Upper lobe of right lung (tissue), 1 donor: ENCODE measurements at places on chromosomes 12 and 14.

DNA sequence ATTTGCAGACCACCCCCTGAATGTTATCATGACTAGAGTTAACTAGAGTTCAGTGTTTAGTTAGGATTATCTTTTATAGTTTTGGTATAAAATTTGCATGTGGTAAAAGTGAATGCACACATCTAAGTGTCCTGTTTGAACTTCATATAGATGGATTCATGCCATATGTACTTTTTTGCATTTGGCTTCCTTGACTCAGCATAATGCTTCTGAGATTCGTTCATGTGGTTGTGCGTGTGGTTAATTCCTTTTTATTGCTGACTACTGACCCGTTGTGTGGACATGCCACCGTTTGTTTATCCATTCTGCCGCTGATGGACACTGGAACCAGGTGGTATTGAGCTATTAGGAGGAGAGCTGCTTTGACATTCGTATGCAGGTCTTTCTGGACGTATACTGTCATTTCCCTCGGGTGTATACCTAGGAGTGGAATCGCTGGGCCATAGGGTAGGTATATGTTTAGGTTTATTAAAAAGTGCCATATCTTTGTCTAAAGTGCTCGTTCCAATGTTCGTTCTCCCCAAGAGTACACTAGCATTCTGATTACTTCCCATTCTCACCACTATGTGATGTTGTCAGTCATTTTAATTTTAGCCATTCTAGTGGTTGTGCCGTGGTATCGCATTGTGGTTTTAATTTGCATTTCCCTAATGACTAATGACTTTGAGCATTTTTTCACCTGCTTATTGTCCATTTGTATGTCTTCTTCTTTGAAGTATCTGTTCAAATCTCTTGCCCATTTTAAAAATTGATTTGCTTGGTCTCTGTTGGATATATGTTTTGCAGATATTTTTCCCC lies 37.7 kb downstream of the RIN3 start:
- no peak for DNase-seq

DNA sequence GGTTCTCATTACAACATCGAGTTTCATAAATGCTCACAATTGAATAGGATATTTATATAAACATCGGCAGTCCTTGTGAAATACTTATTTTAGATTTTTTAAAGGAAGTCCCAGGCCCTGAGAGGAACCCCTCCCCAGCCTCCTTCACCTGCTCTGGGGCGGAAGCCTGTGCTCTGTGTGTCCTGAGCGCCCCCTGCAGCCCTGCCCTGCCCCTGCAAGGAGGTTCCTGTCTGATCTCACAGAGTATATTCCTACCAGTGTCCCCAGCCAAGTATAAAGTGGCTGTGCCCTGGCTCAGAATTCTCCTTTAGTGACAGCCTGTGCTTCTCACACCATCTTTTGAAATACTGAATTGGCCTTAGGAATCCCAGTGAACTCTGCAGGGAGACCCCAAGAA lies 659.5 kb downstream of the TMEM121 start:
- DNase-seq: no peak

- DNase-seq: no peak
Observed at GRCh38 chr14:100564512-100564911, 22.7 kb downstream of the BEGAIN start.

- no peak for DNase-seq
Observed at GRCh38 chr12:49626169-49626835, 2.9 kb downstream of the PRPF40B start.

DNA sequence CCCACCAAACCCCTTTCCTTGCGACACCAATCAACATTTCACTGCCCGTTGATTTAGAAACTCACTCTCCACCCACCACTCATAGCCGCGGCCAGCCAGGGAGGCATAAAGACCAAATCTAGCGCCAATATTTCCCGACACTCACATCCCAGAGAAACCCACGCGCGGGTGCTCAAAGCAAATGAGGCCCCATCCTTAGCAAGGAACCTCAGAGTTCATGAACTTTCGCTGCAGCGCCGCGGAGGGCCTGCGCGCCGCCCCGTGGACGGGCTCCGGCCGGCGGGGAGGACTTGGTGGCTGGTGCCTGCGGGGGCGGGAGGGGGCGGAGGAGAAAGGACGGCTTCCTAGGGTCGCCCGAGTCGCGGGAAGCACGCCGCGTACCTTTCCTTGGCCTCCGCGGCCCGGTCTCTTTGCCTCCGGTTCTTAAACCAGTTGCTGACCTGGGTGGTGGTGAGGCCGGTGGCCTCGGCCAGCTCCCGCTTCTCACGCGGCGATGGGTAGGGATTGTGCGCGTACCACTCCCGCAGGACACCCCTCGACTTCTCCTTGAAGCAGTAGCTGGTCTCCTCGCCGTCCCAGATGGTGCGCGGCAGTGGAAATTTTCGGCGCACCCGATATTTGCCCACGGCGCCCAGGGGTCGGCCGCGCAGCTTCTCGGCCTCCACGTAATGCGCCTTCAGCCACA lies 886 bp downstream of the SIX1 start:
- no peak for DNase-seq
